ENCODE measurements at places on chromosomes 2 and 18. TPM values are rescaled to one million over a fixed set of nuclear protein-coding genes. Genes with fewer than 3 reads are reported as not detected.

- H3K4me3 ChIP-seq = no peak overlapping the region
- no peaks in the 10 kb centered on the region for H3K36me3 ChIP-seq
- peaks cover 6% of the 10 kb centered on the region for H3K4me1 ChIP-seq
- DNase-seq = no peak
- H3K27me3 ChIP-seq = peaks cover 14% of the 10 kb centered on the region
- H3K27ac ChIP-seq = no peak overlapping the region
Measured at GRCh38 chr2:23237147-23237546, 147.8 kb upstream of the KLHL29 start.

GRCh38 chr2:202121532-202122162, 48.6 kb downstream of the KIAA2012 start:
- DNase-seq = no peak
- H3K4me1 ChIP-seq = peaks cover 30% of the 10 kb centered on the region
- H3K27ac ChIP-seq = no peak overlapping the region
- peaks cover 6% of the 10 kb centered on the region for H3K27me3 ChIP-seq
- no peak overlapping the region for H3K4me3 ChIP-seq

DNA sequence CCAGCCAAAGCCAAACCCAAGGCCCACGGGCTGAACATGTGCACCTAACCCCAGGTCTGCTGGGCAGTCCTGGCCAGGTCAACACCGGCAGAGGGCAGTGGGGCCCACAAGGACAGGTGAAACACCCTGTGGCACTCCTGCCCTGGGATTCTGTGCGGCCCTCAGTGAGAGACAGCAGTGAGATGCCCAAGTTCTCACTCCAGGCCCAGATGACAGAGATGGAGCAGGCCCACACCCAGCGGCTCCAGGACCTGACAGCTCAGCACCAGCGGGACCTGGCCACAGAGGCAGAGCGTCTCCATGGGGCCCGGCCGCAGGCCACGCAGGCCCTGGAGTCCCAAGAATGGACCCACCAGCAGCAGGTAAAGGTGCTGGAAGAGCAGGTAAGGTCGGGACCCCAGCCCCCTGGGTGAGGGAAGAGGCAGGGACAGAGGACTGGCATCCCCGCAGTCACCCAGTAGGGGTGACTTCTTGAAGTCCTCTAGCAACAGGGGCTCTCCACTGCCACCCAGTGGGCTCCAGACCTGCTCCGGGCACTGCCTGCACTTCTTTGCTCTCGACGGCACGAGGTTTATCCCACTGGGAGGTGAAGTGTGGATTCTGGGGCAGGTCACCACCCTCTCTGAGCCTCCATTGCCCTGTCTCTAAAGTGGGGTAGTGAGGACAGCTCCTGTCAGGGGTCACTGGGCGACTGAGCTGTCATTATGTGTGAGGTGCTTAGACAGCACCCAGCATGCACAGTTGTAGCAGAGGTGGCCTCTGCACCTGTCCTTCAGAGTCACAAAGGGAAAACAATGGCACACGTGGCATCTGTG, 8.8 kb upstream of the SNED1 start:
- no peaks in the 10 kb centered on the region for H3K36me3 ChIP-seq
- H3K27me3 ChIP-seq = peaks cover 2% of the 10 kb centered on the region
- no peak for DNase-seq
- peaks cover 20% of the 10 kb centered on the region for H3K4me1 ChIP-seq

DNA sequence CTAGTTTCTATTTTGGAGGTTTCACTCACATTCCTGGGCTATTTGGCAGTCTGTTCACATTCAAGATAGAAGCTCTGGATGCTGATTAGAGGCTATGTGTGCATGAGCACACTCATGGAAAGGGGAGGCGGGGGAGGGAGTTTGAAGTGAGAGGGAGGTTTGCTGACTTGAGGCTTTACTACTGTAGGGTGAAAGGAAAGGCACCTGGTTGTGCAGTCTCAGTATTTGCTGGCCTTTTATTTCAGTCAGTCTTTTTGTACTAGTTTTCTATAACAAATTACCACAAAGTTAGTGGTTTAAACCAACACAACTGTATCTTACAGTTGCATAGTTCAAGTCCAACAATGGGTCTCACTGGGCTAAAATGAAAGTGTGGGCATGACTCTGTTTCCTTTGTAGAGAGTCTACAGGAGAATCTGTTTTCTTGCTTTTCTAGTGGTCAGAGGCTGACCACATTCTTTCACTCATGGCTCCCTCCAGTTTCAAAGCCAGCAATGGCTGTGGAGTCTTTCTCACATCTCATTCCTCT, 47.7 kb upstream of the NR4A2 start:
- DNase-seq = no peak
- H3K27me3 ChIP-seq = peaks cover 11% of the 10 kb centered on the region
- H3K4me1 ChIP-seq = peaks cover 6% of the 10 kb centered on the region
- H3K4me3 ChIP-seq = no peak overlapping the region
- no peaks in the 10 kb centered on the region for H3K36me3 ChIP-seq

- no peaks in the 10 kb centered on the region for H3K36me3 ChIP-seq
- no peak overlapping the region for H3K27ac ChIP-seq
- no peaks in the 10 kb centered on the region for H3K4me1 ChIP-seq
- no peaks in the 10 kb centered on the region for H3K27me3 ChIP-seq
- no peak overlapping the region for H3K4me3 ChIP-seq
Measured at GRCh38 chr2:127047054-127047453, 59.9 kb downstream of the BIN1 start.

GRCh38 chr2:13550285-13551231, 833.8 kb downstream of the TRIB2 start:
- no peaks in the 10 kb centered on the region for H3K27me3 ChIP-seq
- no peaks in the 10 kb centered on the region for H3K36me3 ChIP-seq
- no peak overlapping the region for H3K27ac ChIP-seq
- DNase-seq = no peak
- H3K4me1 ChIP-seq = no peaks in the 10 kb centered on the region

- peaks cover 41% of the 10 kb centered on the region for H3K4me1 ChIP-seq
- H3K36me3 ChIP-seq = peaks cover 4% of the 10 kb centered on the region
- H3K27me3 ChIP-seq = no peaks in the 10 kb centered on the region
- H3K27ac ChIP-seq = peak overlapping the region; percentile 89
- H3K4me3 ChIP-seq = peak overlapping the region; percentile 77
Measured at GRCh38 chr2:152694161-152694661, 23.1 kb downstream of the PRPF40A start.

GRCh38 chr2:174044556-174044955, 79.4 kb upstream of the SP3 start:
- H3K27ac ChIP-seq = no peak overlapping the region
- no peak overlapping the region for H3K4me3 ChIP-seq
- no peak for DNase-seq

GRCh38 chr18:71442731-71443141, 1101.4 kb downstream of the CBLN2 start:
- H3K27me3 ChIP-seq = peaks cover 2% of the 10 kb centered on the region
- no peak overlapping the region for H3K27ac ChIP-seq
- no peak for DNase-seq

DNA sequence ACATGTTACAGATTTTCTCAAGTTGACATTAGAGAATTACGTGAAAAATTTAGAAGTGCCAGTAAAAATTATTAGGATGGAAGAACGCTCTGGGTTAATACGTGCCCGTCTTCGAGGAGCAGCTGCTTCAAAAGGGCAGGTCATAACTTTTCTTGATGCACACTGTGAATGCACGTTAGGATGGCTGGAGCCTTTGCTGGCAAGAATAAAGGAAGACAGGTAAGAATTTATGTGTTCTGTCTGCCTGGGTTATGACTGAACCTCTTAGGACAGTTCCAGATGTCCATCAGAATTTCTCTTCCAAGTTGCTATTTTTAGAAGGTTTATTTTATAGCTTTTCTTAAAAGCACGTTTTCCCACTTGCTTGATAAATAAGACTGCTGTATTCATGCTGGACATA, 371.0 kb downstream of the GALNT13 start:
- no peak for DNase-seq
- H3K4me3 ChIP-seq = no peak overlapping the region
- H3K4me1 ChIP-seq = no peaks in the 10 kb centered on the region
- H3K36me3 ChIP-seq = no peaks in the 10 kb centered on the region

GRCh38 chr2:69026691-69027459, 13.9 kb downstream of the ANTXR1 start:
- H3K27ac ChIP-seq = no peak overlapping the region
- no peak overlapping the region for H3K4me3 ChIP-seq
- no peaks in the 10 kb centered on the region for H3K27me3 ChIP-seq
- no peak for DNase-seq

GRCh38 chr2:101030866-101031554, 28.9 kb downstream of the RPL31 start:
- no peaks in the 10 kb centered on the region for H3K4me1 ChIP-seq
- peaks cover 4% of the 10 kb centered on the region for H3K27me3 ChIP-seq
- H3K4me3 ChIP-seq = no peak overlapping the region
- H3K27ac ChIP-seq = no peak overlapping the region
- no peaks in the 10 kb centered on the region for H3K36me3 ChIP-seq

GRCh38 chr2:138275292-138275690, 226.3 kb upstream of the SPOPL start:
- H3K4me3 ChIP-seq = peak overlapping the region; percentile 50
- DNase-seq = no peak
- peak overlapping the region; percentile 67 for H3K27ac ChIP-seq

DNA sequence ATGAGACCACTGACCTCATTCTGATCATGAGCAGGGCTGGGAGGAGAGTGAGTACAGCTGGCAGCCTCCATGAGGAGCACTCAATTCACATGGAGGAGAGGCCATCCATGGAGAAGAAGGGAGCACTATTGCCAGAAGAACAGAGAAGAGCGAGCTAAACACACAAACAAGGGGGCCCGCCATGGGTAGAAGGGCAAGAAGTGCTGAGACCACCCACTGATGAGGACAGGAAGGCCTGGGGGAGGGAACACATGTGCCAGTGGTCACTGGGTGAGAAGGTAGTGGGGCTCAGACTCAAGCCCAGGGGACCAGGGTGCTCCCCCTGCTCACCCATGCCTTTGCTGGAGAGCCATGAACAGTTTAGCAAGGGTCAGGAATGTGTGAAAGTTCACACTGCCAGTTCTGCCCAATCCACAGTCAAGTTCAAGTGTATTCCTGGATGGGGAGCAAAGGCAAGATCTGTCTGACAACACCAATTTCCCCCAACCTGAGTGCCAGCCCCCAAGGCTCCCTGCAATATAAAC, 57.7 kb downstream of the TTC32 start:
- H3K36me3 ChIP-seq = no peaks in the 10 kb centered on the region
- no peak for DNase-seq
- no peak overlapping the region for H3K27ac ChIP-seq
- no peaks in the 10 kb centered on the region for H3K4me1 ChIP-seq
- H3K27me3 ChIP-seq = peaks cover 39% of the 10 kb centered on the region
- H3K4me3 ChIP-seq = no peak overlapping the region

- DNase-seq = peak; percentile 26
- H3K36me3 ChIP-seq = no peaks in the 10 kb centered on the region
- H3K27ac ChIP-seq = peak overlapping the region; percentile 32
- no peak overlapping the region for H3K4me3 ChIP-seq
- peaks cover 11% of the 10 kb centered on the region for H3K27me3 ChIP-seq
Measured at GRCh38 chr2:95698146-95698545, 106.3 kb downstream of the TRIM43 start.

- H3K36me3 ChIP-seq = peaks cover 11% of the 10 kb centered on the region
- no peak overlapping the region for H3K4me3 ChIP-seq
- no peaks in the 10 kb centered on the region for H3K4me1 ChIP-seq
- no peaks in the 10 kb centered on the region for H3K27me3 ChIP-seq
Measured at GRCh38 chr2:32212295-32212694, 46.6 kb downstream of the SLC30A6 start.

- peaks cover 15% of the 10 kb centered on the region for H3K4me1 ChIP-seq
- H3K27me3 ChIP-seq = no peaks in the 10 kb centered on the region
- no peaks in the 10 kb centered on the region for H3K36me3 ChIP-seq
- no peak for DNase-seq
Measured at GRCh38 chr2:69677914-69678313, 34.4 kb upstream of the AAK1 start.

- peaks cover 14% of the 10 kb centered on the region for H3K36me3 ChIP-seq
- H3K4me1 ChIP-seq = peaks cover 36% of the 10 kb centered on the region
- peak overlapping the region; percentile 99 for H3K27ac ChIP-seq
- H3K4me3 ChIP-seq = peak overlapping the region; percentile 94
- H3K27me3 ChIP-seq = peaks cover 28% of the 10 kb centered on the region
- no peak for DNase-seq
Measured at GRCh38 chr18:3449512-3450011, 410 bp upstream of the TGIF1 start.

GRCh38 chr2:238808761-238809160, 39.1 kb upstream of the TWIST2 start:
- peaks cover 22% of the 10 kb centered on the region for H3K4me1 ChIP-seq
- H3K27ac ChIP-seq = no peak overlapping the region
- H3K36me3 ChIP-seq = peaks cover 16% of the 10 kb centered on the region
- no peak overlapping the region for H3K4me3 ChIP-seq
- no peak for DNase-seq

DNA sequence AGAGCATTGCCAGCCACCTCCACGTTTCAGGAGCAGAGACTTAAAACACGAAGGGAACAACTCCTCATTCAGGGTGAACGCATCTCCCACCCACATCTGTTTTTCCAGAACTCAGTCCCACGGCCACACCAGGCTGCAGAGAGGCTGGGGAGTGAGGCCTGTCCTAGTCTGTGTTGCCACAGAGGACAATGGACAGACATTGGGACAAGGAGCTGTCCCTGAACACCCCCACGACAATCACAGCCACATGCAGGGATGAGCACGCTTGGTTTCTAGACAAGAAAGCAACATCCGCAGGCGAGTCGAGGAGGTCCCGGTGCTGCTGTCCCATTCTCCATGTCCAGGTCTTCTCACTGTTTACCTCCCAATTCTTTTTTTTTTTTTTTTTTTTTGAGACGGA, 167.4 kb downstream of the EIPR1 start:
- H3K4me3 ChIP-seq = no peak overlapping the region
- no peak overlapping the region for H3K27ac ChIP-seq
- H3K27me3 ChIP-seq = no peaks in the 10 kb centered on the region
- 0 out of 2 replicates have a peak, but pooled peaks cover 5% of the 10 kb centered on the region for H3K36me3 ChIP-seq
- DNase-seq = no peak

DNA sequence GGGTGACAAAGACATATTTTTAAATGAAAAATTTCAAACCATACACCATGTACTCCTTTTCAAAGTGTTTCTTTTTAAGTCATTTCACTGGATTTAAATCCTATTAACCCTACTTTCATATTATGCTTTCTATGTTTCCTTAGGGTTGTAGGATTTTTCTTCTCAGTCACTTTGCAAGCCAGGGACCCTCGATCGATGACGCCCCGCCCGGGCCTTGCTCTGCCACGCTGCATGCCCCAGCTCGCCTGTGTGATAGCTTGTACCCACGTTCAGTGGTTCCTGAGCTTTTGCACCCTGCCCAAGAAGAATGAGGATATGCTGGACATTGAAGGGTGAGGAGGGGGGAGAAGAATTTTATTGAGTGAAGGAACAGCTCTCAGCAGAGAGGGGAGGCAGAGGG, 568.0 kb downstream of the TRIB2 start:
- no peak overlapping the region for H3K4me3 ChIP-seq
- H3K27me3 ChIP-seq = no peaks in the 10 kb centered on the region
- no peaks in the 10 kb centered on the region for H3K4me1 ChIP-seq
- no peak overlapping the region for H3K27ac ChIP-seq
- DNase-seq = no peak
- no peaks in the 10 kb centered on the region for H3K36me3 ChIP-seq

The LRP1B gene
- total RNA-seq = not detected

The RIT2 gene
- not detected for total RNA-seq

The PKDCC gene
- total RNA-seq = not detected

The GPR45 gene
- not detected for total RNA-seq

The CPLX4 gene
- total RNA-seq = not detected

The RGPD3 gene
- not detected for total RNA-seq

The RGPD6 gene
- total RNA-seq = 16.6 TPM

The RAB17 gene
- total RNA-seq = not detected

The ANKRD30BL gene
- total RNA-seq = not detected

The DES gene
- not detected for total RNA-seq

The TGFBRAP1 gene
- 19.4 TPM for total RNA-seq

The CCDC141 gene
- not detected for total RNA-seq

The ESPNL gene
- 3.0 TPM for total RNA-seq

The VSNL1 gene
- total RNA-seq = not detected

The TRIM54 gene
- not detected for total RNA-seq

The SATB2 gene
- total RNA-seq = 11.8 TPM

The RNF181 gene
- 139 TPM for total RNA-seq

Data from HFFc6 (cell line).